Stimulated activated CD4-positive, alpha-beta T cell treated with anti-CD3 and anti-CD28 coated beads, Interleukin-15, amount 100 ng/mL, for 48 hours (primary cell): ENCODE measurements at places on chromosomes 16 and 17.

GRCh38 chr17:73088561-73088960 is 3.9 kb downstream of the SLC39A11 start:
- no peak for DNase-seq

DNA sequence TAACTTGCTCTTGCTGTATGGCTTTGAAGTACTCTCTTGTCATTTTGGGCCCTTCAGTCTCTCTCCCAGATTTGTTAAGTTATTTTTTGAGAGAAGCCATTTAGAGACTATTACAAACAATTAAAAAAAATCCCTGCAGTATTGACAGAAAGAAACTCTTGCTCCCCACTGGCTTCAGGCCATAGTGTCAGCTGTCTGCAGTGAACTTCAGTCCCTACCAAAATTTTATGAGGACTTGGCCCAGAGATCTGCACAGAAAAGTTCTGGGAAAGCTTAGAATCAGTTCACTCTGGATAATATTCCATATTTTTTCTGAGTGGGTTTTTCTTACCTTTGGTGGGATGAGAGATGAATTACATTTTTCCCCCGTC is 30.9 kb upstream of the SUPT4H1 start:
- DNase-seq: no peak

- DNase-seq: no peak
Observed at GRCh38 chr17:42111265-42111636, 1.3 kb downstream of the DHX58 start.

DNA sequence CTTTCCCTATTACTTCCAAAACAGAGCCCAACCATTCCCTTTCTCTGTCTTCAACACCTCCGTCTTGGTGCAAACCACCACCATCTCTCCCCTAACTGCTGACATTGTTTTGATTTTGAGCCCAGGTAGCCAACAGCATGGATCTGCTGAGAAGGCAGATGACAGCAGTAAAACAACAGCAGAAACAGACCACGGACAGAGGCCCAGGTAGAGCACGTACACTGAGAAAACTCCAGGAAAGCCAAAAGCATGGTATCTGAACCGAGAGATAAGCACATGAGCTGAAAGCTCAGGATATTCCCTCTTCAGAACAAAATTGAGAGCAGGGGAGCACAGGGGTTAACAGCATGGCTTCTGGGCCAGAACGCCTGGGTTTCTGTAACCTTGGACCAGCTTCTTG is 18.9 kb upstream of the MAP3K14 start:
- DNase-seq: no peak

DNA sequence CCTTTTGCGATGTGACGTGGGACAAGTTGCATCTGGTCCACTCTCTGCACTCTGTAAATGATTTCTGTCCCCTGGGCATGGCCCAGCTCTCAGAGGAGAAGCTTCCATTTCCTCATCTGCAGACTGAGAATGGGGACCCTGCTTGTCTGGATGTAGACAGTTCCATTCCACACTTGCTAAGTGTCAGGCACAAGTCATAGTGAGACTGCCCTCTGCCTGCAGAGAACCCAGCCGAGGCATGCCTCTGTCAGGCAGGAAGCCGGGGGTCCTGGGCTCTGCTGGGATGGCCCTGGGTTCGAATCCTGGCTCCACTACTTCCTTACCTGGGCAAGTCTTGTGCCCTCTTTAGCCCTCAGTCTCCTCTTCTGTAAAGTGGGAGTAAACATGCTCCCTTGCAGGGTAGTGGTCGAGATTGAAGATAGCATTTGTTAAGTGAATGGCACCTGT is 4.1 kb downstream of the MAP2K3 start:
- no peak for DNase-seq

DNA sequence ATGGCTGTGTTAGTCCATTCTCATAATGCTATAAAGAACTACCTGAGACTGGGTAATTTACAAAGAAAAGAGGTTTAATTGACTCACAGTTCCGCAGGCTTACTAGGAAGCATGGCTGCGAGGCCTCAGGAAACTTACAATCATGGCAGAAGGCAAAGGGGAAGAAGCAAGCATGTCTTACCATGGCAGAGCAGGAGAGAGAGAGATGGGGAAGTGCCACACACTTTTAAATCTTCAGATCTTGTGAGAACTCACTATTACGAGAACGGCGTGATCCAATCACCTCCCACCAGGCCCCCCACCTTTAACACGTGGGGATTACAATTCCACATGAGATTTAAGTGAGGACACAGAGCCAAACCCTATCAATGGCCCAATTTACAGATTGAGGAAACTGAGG is 96.5 kb downstream of the SDK2 start:
- DNase-seq: no peak

GRCh38 chr17:64128787-64129514 is 993 bp downstream of the ERN1 start:
- DNase-seq: no peak

DNA sequence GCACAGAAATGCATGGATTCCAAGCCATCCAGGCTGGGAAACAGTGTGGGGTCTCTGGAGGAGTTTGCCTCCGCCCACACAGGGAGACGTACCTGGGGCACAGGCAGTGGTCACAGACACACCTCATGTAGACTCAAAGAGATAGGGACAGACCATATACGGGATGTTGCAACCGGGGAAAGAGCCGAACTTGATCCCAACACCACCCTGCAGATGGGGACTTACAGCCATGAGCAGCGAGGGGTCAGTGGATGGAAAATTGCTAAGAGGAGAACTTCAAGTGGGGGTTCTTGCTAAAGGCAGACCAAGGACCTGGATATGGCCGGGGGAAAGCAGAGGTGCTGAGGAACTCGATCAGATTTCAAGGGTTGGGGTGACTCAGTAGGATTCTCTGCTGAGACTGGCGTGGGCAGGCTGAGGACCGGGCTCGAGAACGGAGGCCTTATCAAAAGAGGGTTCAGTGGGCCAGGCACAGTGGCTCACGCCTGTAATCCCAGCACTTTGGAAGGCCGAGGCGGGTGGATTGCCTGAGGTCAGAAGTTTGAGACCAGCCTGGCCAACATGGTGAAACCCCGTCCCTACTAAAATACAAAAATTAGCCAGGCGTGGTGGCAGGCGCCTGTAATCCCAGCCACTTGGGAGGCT is 12.0 kb upstream of the DNAH17 start:
- no peak for DNase-seq

GRCh38 chr16:4389051-4389955 is 17.7 kb downstream of the VASN start:
- no peak for DNase-seq

DNA sequence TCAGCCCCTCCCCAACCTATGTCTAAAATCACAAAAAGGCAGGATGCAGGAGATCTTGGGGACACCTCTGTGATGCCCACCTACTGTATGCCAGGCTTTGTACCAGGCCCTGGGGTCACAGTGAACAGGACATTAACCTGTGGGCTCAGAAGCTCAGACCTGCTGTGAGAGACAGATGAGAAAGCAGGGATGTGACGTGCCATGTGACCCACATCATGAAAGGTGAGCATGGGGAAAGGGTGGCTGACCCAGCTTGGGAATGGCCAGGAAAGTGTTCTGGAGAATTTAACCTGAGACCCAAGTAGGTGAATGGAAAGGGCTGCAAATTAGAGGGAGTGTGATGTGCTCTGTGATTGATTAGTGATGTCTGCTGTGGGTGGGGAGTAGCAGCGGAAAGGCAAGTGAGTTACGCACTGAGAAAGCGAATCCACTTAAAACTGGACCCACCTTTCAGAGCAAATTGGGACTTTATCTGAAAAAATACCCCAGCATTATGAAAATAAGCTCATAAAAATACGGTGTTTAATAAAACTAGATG is 132.2 kb downstream of the IRF8 start:
- no peak for DNase-seq

DNA sequence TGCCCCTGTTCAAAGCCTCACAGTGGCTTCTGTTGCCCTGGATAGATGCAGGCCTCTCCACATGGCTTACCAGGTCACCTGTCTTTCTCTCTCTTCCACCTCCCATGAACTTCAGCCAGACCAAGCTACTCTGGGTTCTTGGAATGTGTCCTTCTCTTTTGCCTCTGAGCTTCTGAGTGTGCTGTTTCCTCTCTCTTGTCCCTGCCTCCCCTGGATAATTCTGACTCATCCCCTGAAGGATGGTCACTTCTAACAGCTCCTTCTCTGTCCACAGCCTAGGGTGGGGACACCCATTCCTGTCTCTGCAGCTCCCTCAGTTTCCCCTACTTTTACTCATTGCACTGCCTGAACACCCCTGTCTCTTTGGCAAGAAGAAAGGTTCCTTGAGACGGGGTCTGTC is 2.9 kb downstream of the GUCY2D start:
- DNase-seq: no peak

DNA sequence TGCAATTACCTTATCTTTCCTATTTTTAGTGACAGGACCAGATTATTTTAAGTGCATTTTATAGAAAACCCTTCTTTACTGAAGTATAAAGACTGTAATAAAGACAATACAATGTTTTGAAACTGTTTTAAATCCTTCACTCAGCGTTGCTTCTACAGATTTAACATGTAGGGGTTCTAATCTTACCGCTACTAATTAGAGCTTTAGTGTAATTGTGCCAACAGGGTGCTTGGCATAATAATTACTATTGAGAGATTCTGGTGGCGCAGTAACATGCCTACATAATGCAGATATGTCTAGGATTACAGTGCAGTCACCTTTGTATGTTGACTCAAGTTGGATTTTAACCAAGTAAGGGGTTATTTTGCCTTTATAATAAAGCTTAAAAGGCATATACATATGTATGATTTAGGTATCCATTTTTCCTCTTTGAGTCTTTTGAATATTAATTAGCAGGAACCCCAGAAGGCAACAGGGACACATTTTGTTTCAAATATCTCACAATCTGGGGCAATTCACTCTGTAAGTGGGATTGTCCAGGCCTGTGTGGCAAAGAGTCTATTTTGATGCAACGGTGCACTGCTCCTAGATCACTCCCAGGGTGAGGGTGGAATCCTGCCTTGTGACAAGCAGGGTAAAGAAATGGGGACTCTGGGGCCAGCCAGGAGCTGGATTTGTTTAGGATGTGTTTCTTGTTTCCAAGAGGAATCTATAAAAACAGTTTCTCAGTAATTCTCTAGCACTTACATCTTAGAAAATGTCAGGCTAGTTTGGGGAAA is 604.7 kb upstream of the SALL1 start:
- DNase-seq: no peak

DNA sequence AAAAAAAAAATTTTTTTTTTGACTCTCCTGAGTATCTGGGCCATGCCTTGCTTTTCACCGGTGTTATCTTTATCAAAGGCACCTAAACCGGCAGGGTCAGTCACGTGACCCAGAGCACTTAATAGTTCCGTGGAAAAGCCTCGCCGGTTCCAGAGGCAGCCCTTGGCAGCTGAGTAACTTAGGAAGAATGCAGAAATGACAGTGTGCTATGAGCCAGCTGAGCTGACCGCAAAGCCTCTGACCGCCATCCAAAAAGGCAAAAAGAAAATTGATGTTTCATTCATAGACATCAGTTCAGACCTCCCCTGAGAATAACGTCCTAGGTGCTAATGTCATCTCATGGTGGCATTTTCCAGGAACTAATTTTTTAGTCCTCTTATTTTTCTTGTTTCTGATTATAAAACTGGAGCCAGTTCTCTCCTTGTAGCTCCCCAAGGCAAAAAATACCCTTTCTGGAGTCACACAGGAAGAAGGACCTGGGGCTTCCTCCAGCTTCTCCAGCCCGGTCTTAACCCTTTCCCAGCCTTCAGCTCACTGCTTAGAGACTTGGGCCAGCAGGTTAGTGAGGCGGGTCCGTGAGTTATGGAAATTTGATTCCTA is 122.6 kb downstream of the SOCS1 start:
- no peak for DNase-seq

DNA sequence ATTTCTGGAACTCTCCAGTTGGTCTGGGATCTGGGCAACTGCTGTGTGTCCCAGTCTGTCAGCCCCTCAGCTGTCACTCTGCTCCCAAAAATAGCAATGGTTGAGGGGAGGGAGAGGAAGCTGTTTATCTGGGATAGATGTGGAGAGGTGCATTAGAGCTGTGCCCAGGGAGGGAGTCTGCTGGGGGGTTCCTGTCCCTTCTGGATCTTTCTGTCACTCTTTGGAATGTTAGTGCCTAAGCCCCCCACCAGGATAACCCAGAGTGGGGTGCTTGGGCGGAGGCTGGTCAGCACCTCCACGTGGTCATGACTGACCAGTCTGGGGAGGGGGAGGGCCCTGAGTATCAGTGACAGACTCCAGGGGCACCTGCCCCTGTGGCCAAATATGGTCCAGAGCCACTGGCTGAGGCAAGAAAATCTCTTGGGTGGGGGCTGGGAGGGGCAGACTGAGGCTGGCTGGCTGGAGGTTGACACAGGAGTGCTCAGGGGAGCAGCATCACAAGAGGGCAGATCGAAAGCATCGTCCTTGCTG is at the start of gene UNC45B:
Gene UNC45B (plus strand): TSS at position 443 of the 531 bp plus-strand sequence. CDS start 447 bp downstream, outside the sequence.
- no peak for DNase-seq

DNA sequence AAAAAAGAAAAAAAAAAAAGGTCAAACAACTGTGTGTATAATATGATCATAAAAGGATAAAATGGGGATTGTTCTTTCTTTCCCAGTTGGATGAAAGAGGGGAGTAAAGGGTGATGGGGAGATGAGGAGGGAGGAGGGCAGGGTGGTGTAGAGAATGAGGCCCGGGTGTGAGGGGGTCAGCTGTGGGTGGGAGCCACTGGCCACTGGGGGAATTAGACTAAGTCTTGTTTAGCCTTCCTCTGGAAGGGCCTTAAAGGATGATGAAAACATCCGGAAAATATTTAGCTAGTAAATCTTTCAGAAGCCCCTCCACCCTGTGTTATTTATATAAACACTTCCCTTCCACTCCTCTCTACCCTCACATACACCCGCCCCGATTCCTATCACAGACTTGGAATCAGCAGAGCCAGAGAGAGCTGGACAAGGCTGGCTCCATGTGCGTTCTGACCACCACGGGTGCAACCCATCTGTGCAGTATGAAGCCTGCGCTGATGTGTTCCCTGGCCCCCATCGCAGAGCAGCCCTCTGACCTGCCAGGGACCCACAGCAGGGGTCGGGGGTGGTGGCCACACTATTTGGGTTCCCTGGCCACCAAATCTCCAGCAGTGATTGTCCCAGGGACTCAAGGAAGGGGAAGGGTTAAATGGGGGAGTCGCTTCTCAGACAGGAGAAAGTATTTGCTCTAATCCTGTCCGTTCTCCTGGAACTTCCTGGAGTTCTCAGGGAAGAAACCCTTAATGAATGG is 72.7 kb downstream of the GAS7 start:
- no peak for DNase-seq

GRCh38 chr17:3763777-3764170 is 37.2 kb downstream of the ITGAE start:
- no peak for DNase-seq

GRCh38 chr17:46943501-46944393 is 20.8 kb downstream of the GOSR2 start:
- DNase-seq: no peak
